Left colon (tissue), 2 donors: ENCODE measurements at places on chromosomes 2 and 18. TPM values are rescaled to one million over a fixed set of nuclear protein-coding genes. Genes with fewer than 3 reads are reported as not detected.

GRCh38 chr2:147346142-147346541 is 498.7 kb upstream of the ACVR2A start:
- no peak for DNase-seq

- DNase-seq, result no peak
Observed at GRCh38 chr18:11976315-11977152, 4.8 kb upstream of the IMPA2 start.

GRCh38 chr2:127853671-127854070 is 4.3 kb downstream of the POLR2D start:
- DNase-seq, result no peak

DNA sequence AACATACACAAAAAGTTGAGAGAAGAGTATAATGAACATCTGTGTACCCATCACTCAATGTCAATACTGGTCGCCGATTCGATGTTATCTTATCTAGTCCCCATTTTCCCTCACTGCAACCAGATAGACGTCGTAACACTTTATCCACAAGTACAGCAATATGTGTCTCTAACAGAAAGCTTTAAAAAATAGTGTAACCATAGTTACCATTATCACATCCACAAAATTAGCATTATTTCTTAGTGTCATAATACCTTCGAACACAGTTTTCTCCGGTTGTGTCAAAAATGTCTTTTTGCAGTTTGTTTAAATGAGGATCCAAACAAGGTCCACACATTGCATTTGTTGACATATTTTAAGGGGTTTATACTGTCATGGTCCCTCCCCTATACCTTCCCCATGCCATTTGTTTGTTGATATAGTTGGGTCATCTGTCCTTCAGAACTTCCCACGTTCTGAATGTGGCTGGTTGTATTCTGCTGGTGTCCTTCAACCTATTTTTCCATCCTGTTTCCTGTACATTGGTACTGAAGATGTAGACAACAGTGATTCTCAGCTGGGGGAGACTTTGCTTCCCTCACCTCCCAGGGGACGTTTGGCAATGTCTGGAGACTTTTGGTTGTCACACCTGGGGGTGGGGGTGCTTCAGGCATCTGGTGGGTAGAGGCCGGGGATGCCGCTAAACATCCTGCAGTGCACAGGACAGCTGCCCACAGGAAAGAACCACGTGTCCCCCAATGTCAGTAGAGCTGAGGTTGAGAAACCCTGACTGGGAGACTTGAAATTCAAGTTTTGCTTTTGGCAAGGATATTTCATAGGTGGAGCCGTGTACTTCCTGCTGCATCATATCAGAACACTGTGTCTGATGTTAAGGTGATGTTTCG is 72.7 kb upstream of the SPRED2 start:
- DNase-seq, result no peak

- DNase-seq, result peak; percentile 56
Observed at GRCh38 chr2:85741833-85742455, 11.8 kb upstream of the ATOH8 start.

DNA sequence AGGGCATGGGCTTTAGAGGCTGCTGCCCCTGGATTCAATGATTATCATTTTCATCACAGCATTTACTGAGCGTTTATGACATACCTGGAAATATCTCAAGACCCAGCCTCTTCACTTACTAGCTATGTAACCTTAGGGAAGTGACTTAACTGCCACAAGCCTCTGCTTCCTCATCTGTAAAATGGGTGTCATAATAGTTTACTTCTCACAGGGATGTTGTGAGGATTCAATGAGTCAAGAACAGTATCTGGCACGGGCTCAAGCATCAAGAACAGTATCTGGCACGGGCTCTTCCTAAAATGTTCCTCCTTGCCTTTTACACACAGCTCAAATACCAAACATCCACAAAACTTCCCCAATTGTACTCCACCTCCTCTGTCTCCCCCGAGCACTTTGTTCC is 31.4 kb downstream of the LGALSL start:
- DNase-seq, result no peak

- no peak for DNase-seq
Observed at GRCh38 chr18:3358310-3358709, 91.7 kb upstream of the TGIF1 start.

DNA sequence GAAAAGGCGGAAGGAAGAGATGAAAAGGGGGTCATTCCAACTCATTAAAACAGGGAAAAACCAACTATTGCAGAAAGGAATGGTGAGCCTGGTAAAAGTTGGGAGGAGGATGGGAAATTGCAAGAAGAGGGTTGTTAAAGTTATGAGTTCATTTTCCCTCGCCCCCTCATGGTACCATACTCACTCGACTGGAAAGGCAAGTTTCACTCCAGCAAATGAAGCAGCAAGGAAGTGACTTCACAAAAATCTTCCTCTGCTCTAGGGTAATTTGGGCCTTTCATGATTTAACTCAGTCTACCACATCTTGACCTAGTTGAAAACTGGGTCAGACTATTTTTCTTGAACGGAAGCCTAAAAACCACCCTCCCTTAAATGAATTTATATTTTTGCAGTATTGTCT is 22.8 kb upstream of the DAW1 start:
- no peak for DNase-seq

GRCh38 chr18:68221111-68221724 is 493.7 kb downstream of the TMX3 start:
- DNase-seq, result no peak

DNA sequence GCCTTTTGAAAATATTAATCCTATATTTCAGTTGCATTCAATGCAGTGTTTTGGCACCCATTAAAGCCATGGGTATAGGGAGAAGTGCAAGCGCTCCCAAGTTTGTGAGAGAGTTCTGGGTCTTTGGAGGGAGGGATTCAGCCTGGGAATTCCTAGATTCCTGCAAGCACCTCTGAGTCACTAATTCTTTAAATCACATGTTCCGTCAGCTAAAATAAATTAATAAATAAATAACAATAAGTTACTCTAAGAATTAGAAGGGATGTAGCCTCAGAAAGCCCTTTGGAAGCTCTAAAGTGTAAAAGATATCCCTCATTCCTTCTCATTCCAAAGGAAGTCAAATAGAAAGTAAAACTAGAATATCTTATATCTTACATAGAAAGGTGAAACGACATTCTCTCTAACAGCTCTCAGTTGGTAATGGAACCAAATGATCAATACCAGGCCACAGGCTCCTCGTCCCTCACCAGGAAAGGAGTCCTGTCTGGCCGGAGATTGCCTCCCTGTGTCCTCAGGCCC is 222.4 kb upstream of the RBBP8 start:
- no peak for DNase-seq

DNA sequence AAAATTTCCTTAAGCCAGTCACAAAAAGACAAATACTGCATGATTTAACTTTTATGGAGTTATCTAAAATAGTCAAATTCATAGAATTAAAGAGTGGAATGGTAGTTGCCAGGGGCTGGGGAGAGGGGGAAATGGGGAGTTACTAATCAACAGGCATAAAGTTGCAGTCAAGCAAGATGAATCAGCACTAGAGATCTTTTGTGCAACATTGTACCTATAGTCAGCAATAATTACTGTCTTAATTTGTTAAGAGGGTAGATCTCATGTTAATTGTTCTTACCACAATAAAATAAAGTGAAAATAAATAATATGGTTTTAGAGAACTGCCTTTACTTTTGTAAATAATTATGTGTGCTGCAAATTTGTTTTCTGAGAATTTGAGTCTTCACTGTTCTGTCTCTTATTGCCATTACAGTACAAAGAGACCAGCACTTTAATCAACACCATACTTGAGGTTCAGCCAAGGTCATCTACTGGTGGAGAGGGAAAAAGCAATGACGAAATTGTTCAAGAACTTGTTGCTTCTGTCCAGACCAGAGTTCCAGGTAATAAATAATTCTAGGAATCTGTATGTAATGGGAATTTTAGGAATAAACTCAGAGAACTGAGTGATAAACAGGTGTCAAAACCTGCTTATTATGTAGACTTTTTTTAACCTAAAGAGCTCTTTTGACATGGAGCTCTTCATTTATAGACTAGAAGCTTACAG is 75.5 kb downstream of the TRABD2A start:
- DNase-seq, result no peak

DNA sequence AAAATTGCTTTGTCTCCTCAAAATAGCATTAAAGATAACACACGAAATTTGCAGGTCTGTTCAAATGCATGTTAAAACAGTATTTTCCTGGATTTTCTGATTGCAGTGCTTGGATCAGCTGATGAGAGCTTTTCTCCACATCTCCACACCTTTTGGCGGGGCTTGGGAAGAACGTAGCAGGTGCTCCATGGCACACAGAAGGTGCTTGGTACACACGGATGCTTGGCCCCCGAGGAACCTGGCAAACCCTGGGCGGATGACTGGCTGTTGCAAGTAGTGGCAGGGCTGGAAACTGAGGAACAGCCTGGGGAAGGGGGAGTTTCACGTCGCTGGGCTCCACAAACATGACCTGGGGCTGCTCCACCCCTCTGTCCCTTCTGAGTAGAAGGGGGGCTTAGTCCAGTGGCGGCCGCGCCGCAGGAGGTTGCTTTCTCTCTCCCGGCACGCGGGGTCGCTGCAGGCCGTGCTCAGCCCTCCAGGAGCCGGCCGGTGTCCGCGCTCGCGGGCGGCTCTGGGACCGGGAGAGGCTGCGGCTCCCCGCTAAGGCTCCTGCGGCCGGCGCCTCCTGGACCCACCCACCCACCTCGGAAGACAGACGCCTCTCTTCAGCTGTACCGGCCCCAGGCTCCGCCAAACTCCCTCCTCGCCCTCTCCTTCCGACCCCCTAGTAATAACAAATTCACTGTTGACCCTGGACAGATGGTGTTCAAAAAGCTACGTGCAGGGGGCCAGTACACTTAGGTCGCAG is 69.3 kb downstream of the MARCO start:
- DNase-seq, result no peak

- no peak for DNase-seq
Observed at GRCh38 chr18:12048010-12048826, 45.4 kb upstream of the ANKRD62 start.

The GATA6 gene
- 57.8 TPM for total RNA-seq

The MC5R gene
- not detected for total RNA-seq

The ABCG8 gene
- 0.53 TPM for total RNA-seq

GRCh38 chr2:152176113-152176714 is 651 bp upstream of the STAM2 start:
- DNase-seq, result no peak

DNA sequence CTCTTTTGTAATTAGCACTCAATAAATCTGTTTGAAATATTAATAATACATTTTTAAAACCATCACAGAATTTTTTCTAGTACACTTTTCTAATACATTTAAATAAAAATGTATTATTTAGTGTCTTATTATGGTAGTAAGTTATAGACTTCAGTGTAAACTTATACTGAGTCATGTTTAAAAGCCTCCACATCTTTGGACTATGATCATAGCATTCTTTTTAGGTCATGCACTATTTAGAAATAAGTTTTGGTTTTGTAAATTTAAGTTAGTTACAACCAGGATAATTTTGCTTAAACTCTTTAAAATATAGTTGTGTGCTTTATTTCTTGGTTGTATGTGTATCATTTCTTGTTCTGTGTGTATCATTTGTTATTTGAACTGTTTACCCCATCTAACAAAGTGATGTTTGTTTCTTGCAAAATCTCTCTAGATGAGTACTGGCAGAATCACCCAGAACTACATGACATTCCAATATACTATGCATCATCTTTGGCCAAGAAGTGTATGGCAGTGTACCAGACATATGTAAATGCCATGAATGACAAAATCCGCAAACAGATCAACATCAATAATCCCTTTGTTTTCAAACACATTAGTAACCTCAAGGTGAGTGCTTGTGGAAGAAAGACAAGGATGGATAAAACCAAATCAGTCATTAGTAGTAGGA is 16.7 kb downstream of the CPSF3 start:
- no peak for DNase-seq

The TSPYL6 gene
- not detected for total RNA-seq

The DLX2 gene
- not detected for total RNA-seq

The SULT1C4 gene
- 1.2 TPM for total RNA-seq
